NCI-H1694 treated with DMSO at 0.1 percent for 48 hours (cell line): ENCODE measurements at places on chromosomes 5 and 9.

- no peak for DNase-seq
Measured at GRCh38 chr9:127980060-127980705, 606 bp downstream of the EEIG1 start.

DNA sequence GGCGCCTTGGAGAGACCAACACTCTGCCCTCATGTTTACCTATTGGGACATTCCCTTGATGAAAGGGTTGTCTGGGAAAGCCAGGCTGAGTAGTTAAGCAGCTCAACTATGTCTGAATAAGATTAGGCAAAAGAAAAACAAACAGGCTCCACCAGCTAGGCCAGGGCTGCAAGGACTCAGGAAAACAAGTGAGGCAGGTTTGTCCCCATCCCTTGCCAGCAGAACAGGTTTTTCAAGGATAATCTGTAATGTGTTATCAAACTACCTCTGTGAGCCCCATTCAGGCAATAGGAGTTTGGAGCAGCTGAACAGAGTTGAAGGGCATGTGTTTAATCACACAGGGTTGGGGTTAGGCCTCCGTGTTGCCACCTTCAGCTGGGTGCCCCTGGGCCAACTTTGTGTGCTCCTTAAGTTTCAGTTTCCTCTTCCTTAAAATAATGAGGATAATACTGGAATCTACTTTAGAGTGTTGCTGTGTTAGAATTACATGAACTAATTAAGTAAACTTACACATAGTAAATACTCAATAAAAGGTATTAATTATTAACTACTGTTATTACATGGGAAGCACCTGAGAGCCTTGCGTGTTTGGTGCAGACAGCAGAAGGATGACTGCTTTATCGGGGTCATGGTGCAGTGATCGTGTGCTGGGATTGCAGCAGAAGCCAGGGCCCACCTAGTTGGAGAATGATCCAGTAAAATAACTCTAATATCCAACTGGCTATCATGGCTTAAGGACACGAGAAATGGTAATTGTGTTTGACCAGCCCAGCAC lies 72.1 kb upstream of the ATP10B start:
- DNase-seq = no peak

- no peak for DNase-seq
Measured at GRCh38 chr5:171570244-171570825, 150.9 kb downstream of the FGF18 start.

GRCh38 chr5:122967085-122967484 lies 69.4 kb downstream of the PPIC start:
- DNase-seq = no peak

DNA sequence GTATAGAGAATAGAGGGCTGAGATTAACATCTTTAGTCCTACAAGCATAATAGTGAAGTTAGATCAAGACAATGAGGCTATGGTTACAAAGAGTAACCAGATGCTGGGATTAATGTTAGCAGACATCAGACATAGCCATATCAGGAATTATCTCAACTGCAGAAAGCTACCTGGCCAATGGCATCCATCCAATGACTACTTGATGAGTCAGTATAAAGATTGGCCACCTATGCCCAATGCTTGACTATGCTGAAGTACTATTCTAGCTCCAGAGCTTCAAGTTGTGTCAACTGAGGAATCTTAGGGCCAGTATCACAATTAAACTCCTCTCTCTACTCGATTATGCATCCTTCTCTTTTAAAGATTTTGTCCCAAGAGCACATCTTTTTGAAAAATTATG lies 541.4 kb downstream of the PRELID2 start:
- no peak for DNase-seq

DNA sequence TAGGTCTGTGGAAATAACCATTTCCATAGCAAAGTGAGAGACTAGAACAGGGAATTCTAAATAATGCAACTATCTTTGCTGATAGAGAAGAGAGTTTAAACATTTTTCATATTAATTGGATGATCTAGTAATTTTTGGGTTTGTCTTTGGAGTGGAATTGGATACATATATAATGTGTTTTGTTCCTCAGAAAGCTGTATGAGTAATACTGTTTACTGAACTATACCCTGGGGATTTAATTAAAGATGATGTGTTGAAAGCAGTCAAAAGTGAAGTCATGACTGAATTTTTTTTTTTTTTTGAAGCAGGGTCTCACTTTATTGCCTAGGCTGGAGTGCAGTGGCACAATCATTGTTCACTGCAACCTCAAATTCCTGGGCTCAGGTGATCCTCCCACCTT lies 17.9 kb downstream of the FER start:
- DNase-seq = no peak

GRCh38 chr9:34072410-34072809 lies 23.7 kb upstream of the UBAP2 start:
- no peak for DNase-seq

DNA sequence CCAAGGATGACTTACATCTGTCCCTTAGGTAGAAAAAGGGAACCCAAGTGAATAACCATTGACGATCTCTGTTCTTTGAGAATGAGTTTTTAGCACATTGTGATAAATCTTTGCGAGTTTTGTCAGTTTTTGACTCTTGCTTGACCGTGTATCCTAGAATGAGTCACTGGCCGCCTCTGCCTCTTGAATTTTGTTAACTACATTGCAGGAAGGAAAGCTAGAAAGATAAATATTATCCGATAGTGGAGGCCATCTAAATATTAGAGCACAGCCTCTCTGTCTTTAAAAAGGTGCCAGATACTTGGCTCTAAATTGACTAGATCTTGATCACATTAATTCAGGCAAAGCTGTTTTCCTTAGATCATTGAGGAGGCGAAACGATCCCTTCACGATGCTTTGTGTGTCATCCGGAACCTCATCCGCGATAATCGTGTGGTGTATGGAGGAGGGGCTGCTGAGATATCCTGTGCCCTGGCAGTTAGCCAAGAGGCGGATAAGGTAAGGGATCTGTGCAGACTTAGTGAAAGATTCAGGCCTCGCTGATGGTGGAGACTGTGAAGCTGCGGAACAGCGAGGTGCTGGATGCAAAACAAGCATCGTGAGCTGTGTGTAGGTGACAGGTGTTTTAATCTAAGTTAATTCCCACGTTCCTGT lies 12.2 kb downstream of the CCT5 start:
- no peak for DNase-seq

GRCh38 chr5:2892466-2893000 lies 141.1 kb upstream of the IRX2 start:
- DNase-seq = no peak

- peak; percentile 15 for DNase-seq
Measured at GRCh38 chr5:123157791-123158581, 68.9 kb downstream of the PRDM6 start.

DNA sequence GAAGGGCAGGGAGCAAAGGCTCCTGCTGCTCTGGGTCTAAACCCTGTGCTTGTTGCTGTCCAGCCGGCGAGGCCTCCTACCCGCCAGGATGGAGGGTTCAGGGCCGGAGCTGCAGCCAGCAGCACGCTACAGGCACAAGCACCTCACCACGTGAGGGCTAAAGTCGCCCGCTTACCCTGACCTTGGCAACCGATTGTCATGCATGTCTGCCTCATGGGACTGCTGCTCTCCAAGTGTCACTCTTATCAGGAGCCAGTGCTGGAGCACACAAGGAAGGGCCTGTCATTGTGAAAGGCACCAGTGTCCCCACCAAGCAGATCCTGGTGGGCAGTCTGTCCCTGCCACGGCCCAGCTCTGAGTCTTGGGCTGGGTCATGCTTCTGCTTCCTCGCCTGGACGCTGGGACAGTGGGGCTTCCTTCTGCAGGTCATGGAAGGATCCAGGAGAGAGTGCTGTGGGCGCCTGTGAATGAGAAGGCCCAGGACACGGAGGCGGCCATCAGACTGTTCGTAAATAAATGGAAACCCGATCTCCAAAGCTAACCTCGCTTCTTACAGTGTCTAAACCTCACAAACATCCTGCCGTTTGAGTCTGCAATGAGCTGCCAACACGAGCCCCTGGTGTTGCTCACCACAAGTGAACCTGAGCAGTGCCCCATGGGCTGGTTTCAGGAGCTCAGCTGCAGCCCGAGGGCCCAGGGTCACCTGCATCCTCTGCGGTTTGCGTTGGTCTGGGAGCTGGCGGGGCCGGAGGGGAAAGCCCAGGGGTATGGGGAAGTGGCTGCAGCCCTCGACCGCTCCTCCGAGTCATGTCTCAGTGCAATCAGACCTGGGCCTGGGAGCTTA lies 58.2 kb upstream of the RXRA start:
- DNase-seq = no peak

DNA sequence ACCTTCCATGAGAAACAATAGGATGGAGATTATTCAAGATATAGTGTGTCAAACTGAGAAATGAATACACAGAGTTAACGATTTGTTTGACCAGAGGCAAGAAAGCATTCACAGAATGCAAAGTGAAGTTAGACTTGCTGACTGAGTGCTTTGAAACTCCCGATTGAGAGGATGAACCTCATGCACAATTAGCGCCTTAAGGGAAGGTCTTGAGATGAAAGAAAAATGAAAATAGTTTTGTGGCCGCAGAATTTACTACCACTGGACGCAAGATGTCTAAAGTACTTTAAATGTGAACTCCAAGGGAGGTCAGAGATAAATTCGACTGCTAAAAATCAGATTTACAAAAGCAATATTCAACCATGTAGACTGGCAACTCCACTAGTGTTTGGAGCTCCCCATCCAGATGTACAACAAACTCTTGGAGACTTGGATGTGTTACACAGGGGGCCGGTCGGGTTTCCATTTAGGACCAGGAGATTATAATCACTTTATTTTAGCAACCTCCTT lies 707 bp upstream of the RIMOC1 start:
- no peak for DNase-seq

DNA sequence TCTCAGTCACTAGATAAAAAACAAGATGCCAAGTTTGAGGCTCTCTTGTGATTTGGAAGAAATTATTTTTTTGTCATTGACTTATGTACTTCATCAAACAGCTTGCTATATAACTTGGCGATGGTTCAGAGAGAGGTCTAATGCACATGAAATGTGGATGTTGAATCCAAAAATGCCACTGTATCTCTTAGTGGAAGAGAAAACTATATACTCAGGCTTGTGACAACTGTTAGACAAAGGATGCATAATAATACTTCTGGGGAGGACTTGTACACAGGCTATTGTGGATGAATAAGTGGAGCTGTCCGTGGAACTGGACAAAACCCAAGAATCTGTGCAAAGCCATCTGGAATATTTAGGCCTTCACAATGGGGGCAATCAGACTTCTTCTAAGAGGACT lies 162.9 kb upstream of the NMUR2 start:
- DNase-seq = no peak

DNA sequence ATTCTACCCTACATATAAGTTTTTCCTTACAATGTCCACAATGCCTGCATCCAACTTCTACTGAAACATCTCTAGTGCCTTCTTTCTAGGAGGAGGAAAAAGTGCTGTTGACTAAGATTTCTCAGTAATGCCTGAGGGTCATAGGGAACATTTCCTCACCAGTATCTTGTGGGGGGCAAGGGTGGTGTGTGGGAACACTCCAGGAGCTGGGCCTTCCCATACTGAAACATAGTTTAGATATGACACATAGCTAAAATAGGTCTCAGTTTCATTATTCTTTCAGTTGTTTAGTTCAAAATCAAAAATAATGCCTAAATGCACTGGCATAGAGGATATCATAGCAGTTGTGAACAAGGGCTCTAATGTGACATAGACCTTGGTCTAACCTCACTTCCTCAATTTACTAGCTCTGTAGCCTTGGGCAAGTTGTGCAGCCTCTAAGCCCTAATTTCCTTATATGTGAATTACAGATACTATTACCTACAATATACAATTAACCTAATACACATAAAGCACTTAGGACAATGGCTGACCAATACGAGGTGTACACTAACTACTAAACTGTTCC lies 66.1 kb downstream of the HAPLN1 start:
- no peak for DNase-seq

DNA sequence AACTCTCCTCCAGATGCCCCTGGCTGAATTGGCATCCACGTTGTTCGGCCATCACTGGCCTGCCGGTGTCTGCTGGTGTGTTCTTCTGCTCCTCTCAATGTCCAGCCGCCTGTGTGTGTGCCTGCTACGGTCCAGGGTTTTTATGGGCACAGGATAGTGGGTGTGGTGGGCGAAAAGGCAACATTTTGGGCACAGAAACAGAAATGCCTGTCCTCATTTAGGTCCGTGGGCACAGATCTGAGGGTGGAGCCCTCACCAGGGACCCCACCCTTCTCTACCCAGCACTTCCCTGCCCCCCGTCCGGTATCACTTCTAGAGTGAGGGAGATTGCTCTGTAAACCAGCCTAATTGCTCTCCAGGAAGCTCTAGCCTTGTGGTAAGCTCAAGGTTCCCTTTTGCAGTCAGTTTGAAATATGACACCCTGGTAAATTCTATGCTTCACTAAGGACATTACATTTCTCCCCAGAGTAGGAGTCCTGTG lies 410.1 kb downstream of the MAT2B start:
- DNase-seq = peak; percentile 43

- no peak for DNase-seq
Measured at GRCh38 chr5:109516390-109516789, 106.6 kb upstream of the PJA2 start.

DNA sequence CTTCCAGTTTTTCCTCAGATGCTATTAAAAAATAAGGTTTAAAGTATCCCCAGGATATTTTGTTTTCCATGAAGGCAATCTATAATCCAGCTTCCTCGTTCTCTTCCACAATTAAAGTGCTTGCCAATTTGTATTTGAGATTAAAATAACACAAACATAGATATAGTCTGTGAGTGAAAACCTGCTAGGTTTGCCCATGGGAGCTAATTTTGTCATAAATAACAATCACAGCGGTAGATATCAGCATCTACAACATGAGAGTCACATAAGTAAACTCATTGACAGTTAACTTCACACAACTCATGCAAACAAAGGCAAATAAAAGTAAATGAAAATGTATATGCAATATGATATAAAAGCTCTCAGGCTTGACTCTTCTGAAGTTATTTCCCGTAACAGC lies 29.2 kb upstream of the RASGRF2 start:
- DNase-seq = peak; percentile 44

GRCh38 chr5:31452314-31452713 lies 79.6 kb downstream of the DROSHA start:
- no peak for DNase-seq

DNA sequence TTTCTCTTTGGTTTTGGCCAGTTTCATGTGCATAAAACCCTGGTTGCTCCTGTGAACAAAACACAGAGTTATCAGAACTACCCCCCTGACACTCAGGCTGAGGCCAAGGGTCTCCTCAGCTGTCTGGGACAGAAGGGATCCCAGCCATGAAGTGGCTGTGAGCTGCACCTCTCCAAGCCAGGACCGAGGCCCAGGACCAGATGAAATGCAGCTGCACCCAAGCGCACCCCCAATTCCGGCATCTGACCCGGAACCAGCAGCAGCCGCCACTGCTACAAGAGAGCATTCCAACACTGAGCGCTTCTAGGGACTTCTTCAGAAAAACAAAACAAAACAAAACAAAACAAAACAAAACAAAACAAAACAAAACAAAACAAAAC lies 16.0 kb upstream of the SLC25A51 start:
- no peak for DNase-seq

GRCh38 chr5:88836195-88836838 lies 46.7 kb downstream of the MEF2C start:
- no peak for DNase-seq
